Breast epithelium (tissue), 4 donors: ENCODE measurements at places on chromosomes 11 and 22.

GRCh38 chr11:29063630-29064361, 953.0 kb downstream of the KCNA4 start:
- no peak for DNase-seq

DNA sequence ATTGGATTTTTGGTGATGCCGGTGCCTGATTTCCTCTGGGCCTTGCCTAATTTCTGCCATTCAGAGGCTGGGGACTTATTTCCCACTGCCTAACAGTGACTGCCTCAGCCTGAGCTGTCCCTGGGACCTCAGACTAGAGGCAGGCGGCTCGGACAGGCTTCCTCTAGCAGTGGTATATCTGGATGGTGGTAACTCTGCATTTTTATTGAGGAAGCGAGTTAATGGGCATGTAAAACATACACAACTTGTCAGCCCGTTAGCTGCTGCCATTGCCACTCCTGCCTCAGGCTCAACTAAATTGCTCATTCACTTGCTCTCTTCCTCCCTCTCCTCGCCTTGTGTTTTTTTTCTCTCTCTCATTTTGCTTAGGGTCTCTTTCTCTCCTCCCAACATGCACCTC, 561.6 kb downstream of the BUD13 start:
- DNase-seq, result no peak

GRCh38 chr22:35134637-35135036, 68.7 kb downstream of the ISX start:
- DNase-seq, result no peak

- DNase-seq, result no peak
These were observed 11.9 kb downstream of the TOM1 start for GRCh38 chr22:35311551-35311999.

DNA sequence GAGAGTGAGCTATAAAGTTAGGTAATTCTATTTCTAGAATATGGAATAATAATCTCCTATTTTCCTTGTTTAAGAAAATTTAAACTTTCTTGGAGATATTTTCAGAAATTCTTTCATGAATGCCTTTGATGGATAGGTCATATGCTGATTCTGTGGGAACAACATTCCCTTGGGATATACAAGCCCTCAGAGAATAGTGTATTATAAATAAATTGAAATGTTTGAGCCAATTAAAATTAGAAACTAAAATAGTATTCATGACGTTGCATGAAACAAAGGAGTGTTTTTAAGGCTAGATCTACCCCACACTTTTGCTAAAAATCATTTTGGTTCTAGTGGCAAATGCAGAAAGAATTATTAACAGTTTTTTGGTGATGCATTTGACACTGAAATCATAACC, 269.3 kb upstream of the ANO3 start:
- no peak for DNase-seq

GRCh38 chr11:115272925-115273324, 231.3 kb downstream of the CADM1 start:
- no peak for DNase-seq

- DNase-seq, result no peak
These were observed 817.4 kb downstream of the BRD1 start for GRCh38 chr22:49010070-49010863.

DNA sequence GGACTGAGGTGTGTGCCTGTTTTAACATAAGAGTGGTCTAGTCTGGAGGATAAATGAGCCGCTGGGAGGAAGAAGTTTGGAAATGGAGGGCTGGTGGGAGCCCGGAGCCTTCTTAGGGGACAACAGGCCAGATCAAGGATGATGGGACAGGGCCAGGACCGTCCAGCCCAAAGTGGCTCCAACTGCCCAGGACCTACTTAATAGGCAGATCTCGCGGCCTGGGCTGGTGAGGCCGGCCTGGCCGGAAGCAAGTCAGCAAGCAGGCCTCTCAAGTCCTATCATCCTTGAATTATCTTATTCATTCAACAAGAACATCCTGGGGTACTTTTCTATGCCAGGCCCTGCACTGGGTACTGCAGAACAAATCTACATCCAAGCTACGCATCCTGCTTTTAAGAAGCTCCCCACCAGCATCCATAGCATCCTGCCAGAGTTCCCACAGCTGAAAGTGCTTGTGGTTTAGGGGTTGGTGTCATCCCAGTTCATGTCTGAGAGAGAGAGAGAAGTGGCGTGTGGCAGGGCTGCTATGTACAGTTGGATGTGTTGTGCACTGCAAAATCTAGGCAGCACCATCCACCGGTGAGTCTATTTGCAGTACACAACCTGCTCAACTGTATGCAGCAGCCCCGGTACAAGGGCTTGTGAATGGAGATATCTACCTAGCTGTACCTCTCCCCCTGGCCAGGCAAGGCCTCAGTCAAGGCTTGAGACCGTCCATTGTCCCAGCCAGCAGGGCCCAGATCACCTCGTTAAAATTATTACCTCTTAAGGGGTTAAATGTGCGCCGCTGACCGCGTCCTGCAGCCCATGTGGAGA, 82.1 kb downstream of the FBLN1 start:
- DNase-seq, result no peak

DNA sequence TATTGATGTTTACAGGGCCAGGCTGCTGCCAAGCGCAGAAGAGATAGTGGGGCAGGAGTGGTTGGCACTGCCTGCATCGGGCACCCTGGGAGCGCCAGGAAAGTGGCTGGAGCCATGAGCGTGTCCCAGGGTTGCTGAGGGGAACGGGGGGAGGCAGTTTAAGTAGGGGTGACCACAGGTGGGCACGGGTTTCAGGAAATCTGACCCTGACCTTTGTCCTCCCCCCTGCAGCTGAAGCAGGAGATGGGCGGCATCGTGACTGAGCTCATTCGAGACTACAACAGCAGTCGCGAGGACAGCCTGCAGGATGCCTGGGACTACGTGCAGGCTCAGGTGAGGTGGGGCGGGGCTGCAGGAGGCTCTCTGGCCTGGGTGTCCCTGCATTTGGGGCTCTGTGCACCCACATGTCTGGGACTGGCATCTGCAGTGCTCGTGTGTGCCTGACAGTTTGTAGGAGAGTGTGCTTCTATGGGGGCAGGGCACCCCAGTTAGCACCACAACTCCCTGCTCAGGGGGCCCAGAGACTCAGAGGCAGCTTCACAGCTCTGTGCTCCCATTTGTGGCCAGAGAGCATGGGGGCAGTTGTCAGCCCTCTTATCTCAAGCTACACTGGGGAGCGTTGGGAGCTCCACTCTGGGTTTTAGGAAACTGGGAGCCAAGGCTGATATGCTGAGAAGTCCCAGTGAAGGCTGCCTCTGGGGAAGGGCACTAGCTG, 49.7 kb downstream of the CD82 start:
- no peak for DNase-seq

DNA sequence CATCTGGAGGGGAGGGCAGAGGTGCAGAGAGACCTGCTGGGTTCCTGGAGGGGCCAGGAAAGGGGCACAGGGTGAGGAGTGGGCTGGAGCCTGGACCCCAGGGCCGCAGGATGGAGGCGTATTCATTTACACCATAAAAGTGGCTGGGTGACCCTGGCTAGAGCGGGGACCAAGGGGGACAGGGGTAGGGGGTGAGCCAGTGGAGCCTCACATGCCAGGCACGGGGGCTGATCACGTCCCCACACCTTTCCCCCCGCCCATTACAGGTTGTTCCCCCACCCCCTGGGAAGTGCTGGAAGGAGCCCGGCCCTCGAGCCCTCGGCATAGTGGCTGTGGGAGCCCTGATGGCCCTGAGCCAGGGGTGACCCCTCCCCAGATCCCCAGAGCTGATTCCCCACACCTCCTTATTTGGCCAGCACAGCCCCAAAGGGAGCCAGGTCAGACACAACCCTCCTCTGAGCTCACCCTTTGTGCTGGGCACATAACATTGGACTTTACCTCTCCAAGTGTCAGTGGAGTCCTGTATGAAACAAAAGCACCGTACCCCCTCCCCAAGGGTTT, 781 bp downstream of the TCIRG1 start:
- DNase-seq, result no peak

GRCh38 chr11:70606248-70606950, 208.1 kb downstream of the CTTN start:
- no peak for DNase-seq

GRCh38 chr22:40313007-40313406, 33.3 kb upstream of the ADSL start:
- no peak for DNase-seq

DNA sequence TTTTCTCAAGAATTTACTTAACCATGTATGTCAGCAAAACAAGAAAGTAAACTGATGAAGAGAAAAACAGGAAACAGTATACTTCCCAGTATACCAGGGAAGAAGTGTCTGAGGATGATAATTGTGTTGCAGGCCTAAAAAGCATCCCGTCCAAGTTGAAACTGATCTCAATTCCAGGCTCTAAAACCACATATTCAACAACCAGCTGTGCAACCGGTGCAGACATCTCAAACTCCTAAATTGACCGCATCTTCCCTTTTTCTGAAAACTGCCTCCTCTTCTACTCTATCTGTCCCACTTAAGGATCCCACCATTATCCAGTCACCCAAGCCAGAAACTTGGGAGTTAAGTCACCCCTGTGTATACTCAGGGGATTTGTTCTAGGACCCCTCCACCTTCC, 47.2 kb downstream of the CCDC83 start:
- no peak for DNase-seq

GRCh38 chr11:75888416-75888815, 73.4 kb downstream of the UVRAG start:
- no peak for DNase-seq

GRCh38 chr11:114001416-114001815, 26.5 kb downstream of the HTR3A start:
- DNase-seq, result no peak

DNA sequence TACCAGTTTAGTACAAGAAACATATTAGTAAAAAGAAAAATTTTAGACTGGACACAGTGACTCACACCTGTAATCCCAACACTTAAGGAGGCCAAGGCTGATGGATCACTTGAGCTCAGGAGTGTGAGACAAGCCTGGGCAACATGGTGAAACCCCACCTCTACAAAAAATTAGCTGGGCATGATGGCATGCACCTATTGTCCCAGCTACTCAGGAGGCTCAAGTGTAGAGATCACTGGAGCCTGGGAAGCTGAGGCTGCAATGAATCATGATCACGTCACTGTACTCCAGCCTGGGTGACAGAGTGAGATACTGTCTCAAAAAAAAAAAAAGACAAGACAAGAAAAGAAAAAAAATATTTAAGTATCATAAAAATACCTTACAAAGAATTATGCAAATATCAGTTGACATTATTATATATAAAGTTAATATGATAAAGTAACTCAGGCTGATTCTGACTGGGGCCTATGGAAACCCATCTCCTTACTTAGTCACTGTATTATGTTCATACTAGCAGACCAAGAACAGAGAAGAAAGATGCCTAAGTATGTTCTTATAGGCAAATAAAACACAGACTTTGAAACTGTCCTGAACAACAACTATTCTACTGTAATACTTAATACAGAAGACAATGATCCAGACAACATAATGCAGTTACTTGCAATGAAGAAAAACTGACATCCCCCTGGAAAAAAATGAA, 27.3 kb downstream of the FAM168A start:
- no peak for DNase-seq

- DNase-seq, result no peak
These were observed 85.0 kb downstream of the ATG16L2 start for GRCh38 chr11:72899238-72899637.

- no peak for DNase-seq
These were observed 73.2 kb upstream of the TCF20 start for GRCh38 chr22:42343531-42344081.

DNA sequence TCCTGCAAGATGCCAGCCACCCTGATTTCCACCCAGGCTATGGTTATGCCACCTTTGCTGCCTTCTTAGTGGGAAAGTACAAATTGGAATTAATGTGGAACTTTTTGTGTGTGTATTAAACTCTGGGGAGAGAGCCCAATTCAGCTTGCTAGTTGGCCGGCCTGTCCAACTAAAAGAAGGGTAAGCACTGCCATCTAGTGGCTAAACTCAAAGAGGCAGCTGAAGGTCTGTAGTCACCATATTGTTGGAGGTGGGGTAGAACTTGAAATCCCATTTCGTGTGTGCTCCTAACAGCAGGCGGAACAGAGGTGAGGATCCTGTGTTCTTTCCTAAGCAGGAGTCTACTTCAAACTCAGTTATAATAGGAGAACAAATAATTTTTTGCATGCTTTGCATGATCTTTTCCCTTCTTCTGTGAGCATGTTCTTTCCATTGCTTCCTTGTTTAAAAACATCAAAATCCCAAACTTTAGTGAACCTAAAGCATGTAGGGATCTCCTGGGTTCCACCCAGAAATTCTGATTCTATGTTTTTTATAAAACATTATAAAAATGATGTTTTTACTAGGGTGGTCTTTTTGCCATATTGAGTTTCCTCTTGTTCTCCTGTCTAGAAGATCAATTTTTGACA, 138.8 kb upstream of the SORL1-AS1 start:
- peak; percentile 50 for DNase-seq

- DNase-seq, result no peak
These were observed 474.1 kb downstream of the MN1 start for GRCh38 chr22:27327497-27327896.

GRCh38 chr11:23099256-23099655, 239.0 kb upstream of the CCDC179 start:
- DNase-seq, result no peak

GRCh38 chr11:114165326-114166230, 106.1 kb downstream of the ZBTB16 start:
- no peak for DNase-seq

GRCh38 chr11:119093942-119094815, 7.5 kb downstream of the DPAGT1 start:
- no peak for DNase-seq

DNA sequence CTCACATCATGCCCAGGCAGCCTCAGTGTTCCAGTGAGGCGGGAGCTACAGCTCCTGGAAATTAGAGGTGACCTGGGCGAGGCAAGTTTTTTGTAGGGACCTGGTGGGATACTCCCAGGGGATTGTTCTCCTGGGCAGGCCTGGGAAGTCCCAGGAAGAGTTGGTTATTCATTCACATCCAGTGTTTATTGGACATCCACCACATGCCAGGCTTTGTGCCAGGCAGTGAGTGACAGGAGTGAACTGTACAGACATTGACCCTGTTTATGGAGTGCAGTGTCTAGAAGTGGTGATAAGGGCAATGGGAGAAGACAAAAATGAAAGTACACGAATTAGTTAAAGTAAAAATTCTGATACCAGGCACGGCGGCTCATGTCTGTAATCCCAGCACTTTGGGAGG, 29.4 kb downstream of the YWHAH start:
- no peak for DNase-seq

DNA sequence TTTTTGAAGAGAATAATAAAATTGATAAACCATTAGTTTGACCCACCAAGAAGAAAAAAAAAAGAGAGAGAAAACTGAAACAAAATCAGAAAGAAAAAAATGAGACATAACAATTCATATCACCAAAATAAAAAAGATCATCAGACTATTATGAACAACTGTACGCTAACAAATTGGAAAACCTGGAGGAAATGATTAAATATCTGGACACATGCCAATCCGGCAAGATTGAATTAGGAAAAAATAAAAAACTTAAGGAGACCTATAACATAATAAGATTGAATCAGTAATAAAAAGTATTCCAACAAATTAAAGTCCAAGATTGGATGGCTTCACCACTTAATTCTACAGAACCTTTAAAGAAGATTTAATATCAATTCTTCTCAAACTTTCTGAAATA, 136.7 kb downstream of the CASP12 start:
- no peak for DNase-seq
